ENCODE measurements at places on chromosomes 16 and 17.
A peak's percentile ranks its signal among the peaks of the same experiment; 100 is the strongest.

GRCh38 chr16:22194707-22195444 lies 11.2 kb upstream of the EEF2K start:
- DNase-seq, result no peak

DNA sequence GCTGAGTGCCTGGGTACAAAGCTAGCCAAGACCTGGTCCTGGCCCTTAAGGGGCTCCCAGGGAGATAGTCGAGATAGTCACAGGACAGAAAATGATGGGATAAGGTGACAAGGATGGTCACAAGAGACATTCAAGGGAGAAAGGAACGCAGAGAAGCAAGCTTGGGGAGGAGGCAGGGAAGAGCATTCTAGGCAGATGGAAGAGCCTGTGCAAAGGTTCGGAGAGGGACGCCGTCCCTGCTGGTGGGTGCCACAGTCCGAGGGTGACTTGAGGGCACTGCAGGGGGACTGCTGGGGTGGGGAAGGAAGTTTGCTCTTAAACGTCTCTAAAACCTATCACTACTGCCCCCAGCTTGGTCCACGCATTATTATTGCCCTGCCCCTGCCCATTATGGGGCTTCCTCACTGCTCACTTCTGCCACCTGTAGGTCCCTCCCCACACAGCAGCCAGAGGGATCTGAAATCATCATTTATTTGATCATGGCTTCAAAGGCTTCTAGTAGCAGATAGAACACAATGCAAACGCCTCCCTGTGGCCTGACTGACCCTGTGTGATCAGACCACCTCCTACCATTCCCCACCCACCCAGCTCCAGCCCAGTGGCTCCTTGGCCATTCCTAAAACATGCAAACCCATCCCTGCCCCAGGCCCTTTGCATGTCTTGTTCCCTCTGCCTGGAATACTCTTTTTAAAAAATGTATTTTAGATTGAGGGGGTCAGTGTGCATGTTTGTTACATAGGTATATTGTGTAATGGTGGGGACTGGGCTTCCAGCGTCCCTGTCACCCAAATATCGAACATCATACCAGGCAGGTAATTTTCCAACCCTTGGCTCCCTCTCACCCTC lies 60.3 kb downstream of the RMI2 start:
- DNase-seq, result peak; percentile 43

GRCh38 chr17:28370035-28370743 lies at the start of gene VTN:
VTN (minus strand) TSS chr17:28370307; CDS start chr17:28370203, 104 bp downstream.
- DNase-seq, result peak; percentile 52

- no peak for DNase-seq
These were observed 22.9 kb upstream of the DNAJA2 start for GRCh38 chr16:46996391-46996790.

- no peak for DNase-seq
These were observed 36.5 kb downstream of the HOXB1 start for GRCh38 chr17:48494335-48494734.

DNA sequence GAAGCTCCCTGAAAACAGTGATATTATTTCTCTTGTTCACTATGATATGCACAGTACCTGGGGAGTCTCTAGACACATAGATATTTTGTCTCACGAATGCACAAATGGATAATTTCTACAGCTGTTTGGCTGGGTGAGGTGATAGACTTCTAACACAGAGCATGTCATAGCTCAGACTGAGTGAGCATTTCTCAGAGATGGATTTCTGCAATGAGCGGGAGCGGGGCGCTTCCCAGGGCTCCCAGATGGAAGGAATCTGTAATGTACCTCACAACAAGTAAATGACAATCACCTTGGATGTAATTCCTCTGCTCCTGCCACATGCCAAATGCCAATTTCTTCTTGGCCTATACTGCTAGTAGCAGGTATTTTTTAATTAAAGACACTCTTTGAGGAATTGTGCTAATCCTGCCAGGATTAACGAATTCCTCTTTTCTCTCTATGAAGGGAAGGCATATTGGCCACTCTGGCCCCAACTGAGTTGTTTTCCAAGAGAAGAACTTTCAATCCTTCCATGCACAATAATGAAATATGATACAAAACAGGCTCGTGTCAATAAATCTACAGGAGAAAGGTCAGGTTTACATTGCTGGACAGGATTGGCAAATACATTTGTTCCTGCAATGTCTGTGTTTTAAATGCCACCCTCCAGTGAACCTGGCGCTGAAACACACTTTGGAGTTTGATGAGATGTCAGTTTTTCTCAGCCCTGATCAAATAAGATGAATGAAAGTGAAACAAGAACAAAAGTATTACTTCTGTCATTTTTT lies 185.3 kb downstream of the CBLN1 start:
- no peak for DNase-seq

DNA sequence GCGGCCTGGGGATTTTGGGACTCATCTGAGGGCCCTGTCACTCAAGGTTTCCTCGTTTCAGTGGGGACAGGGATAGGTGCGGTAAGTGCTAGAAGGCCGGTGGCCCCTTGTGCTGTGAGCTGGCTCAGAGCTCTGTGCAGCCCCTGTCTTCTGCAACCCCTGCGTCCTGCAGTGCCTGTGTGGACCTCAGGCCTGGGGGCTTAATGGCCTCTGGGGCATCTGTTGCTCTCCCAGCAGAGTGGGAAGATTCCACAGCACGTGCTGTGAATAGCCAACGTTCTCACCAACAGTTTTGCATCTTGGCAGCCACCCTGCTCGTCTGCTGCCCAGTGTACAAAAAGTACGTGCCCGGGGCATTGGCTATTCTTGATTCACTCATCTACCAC lies 4.9 kb downstream of the FOXC2 start:
- no peak for DNase-seq

- no peak for DNase-seq
These were observed 20.0 kb downstream of the CNP start for GRCh38 chr17:41986634-41987033.

Data from BE2C (cell line).